Hepatocyte (in vitro differentiated cells): ENCODE measurements at places on chromosomes 1 and 21. TPM values are rescaled to one million over a fixed set of nuclear protein-coding genes. Genes with fewer than 3 reads are reported as not detected.
A peak's percentile ranks its signal among the peaks of the same experiment; 100 is the strongest.

The C1orf53 gene
- total RNA-seq = 9.0 and 25.3 TPM in 2 replicates

The PLA2G2A gene
- total RNA-seq = 170 and 340 TPM in 2 replicates

The ERG gene
- total RNA-seq = 4.7 and 5.1 TPM in 2 replicates

The TAF1A gene
- 6.5 and 6.9 TPM in 2 replicates for total RNA-seq

The CFAP74 gene
- total RNA-seq = not detected in 2 replicates

- H3K36me3 ChIP-seq = no peaks in the 10 kb centered on the region
- no peak overlapping the region for H3K4me3 ChIP-seq
- H3K4me1 ChIP-seq = peaks cover 16% of the 10 kb centered on the region
- peak; percentile 42 for DNase-seq
- H3K27me3 ChIP-seq = no peaks in the 10 kb centered on the region
- no peak overlapping the region for H3K27ac ChIP-seq
These were observed 2.0 kb downstream of the ATP13A2 start for GRCh38 chr1:17009706-17010105.

GRCh38 chr1:59670662-59671061 is 144.1 kb upstream of the HOOK1 start:
- H3K36me3 ChIP-seq = no peaks in the 10 kb centered on the region
- peak overlapping the region; percentile 42 for H3K27ac ChIP-seq
- no peak for DNase-seq
- H3K27me3 ChIP-seq = no peaks in the 10 kb centered on the region
- H3K4me3 ChIP-seq = no peak overlapping the region

DNA sequence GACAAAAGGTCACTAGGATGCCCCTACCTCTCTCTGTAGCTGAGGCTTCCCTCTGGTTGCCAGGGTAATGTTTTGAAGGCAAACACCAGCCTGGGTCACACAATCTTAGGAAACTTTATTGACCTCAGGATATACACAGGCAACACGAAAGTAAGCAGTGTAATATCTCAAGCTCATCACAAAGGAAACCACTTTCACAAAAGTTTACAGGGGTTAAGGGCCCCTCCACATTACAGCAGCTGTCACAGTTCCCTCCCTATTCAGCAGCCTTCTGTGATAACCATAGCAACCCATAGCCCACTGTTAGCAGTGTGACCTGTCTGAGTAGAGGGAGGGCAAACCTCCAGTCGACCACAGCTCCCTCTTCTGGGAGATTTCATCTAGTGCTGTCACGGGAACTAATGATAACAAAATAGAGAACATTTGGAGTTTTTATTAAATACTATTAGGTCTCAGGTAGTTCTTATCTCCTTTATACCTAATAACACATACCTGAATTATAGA is 149.8 kb downstream of the PTPRC start:
- H3K27me3 ChIP-seq = no peaks in the 10 kb centered on the region
- H3K27ac ChIP-seq = no peak overlapping the region
- H3K4me3 ChIP-seq = no peak overlapping the region
- DNase-seq = peak; percentile 34

DNA sequence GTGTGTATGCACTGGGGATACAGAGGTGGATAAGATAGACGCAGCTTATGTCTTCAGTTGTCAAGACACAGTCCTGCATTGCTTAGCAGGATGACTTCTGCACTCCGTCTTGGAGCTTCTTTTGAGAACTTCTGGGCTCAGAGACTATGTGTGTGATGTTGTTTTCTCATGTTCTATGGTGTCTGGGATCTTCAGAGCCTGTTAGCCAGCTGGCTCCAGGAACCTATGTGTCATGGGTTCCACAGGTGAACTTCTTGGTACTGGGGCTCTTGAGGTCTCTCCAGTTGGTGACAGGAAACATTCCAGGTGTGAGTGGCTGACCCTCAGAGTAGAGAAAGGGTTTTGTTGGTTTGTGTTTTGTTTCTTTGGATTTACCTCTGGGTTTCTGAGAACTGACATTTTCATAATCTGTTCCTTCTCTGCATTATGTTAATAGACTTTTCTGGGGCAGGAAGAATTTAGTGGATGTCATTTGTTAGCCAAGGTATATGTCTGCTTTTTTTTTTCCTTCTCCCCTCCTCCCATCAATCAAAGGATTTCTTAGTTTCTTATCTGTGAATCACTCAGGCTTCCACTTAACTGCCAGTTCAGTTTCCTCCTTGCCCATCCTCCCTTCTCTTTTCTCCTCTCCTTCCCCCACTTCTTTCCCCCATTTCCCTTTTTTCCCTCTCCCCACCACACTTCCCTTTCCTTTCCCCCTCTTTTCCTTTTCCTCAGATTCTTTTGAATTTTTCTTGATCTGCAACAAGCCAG is 18.1 kb downstream of the FGGY start:
- no peak for DNase-seq
- peak overlapping the region; percentile 47 for H3K27ac ChIP-seq
- H3K36me3 ChIP-seq = no peaks in the 10 kb centered on the region
- no peaks in the 10 kb centered on the region for H3K27me3 ChIP-seq
- H3K4me1 ChIP-seq = peaks cover 31% of the 10 kb centered on the region

DNA sequence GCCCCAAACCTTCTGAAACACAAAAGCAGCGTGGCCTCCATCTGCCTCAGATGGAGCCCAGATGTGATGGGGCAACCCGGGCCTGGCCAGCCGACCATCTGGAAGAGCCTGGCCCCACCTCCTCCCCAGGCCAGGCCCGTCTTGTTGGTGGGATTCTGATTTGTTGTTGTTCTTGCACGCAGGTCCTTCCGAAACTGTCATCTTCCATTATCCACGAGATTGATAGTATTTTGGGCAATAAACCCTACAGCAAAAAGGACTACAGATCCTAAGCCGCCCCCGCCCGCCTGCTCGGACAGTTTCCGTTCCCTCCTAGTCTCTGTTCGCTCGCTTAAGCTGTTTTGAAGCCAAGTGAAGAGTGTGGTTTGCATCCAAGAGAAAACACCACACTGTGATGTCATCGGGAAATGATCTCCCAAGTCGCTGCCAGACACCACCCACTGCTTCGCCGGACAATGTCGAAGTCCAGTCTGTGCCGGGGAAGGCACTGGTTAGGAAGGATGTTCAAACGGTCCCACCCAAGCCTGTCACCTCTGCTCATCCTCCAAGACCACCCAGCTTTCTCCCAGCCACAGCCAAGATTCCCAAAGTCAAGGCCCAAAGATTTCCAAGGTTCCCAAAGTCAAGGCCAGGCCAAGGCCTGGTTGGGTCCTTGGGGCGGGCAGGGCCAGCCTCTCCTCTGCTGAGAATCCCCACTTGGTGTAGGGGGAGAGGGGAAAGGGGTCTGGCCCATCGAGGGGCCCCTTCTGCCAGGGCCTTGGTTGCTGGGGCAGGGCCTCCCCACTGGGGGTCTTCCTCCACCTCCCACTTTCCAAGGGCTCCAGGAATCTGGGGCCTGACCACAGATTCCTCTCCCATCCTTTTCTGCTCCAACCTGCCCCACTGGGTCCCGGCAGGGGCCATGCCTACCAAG is 52.9 kb downstream of the KCNAB2 start:
- H3K4me3 ChIP-seq = no peak overlapping the region
- no peak for DNase-seq
- no peaks in the 10 kb centered on the region for H3K27me3 ChIP-seq
- H3K27ac ChIP-seq = no peak overlapping the region

GRCh38 chr1:26690157-26690556 is 5.7 kb upstream of the ARID1A start:
- no peaks in the 10 kb centered on the region for H3K36me3 ChIP-seq
- peaks cover 29% of the 10 kb centered on the region for H3K4me1 ChIP-seq
- no peak for DNase-seq
- no peak overlapping the region for H3K4me3 ChIP-seq

DNA sequence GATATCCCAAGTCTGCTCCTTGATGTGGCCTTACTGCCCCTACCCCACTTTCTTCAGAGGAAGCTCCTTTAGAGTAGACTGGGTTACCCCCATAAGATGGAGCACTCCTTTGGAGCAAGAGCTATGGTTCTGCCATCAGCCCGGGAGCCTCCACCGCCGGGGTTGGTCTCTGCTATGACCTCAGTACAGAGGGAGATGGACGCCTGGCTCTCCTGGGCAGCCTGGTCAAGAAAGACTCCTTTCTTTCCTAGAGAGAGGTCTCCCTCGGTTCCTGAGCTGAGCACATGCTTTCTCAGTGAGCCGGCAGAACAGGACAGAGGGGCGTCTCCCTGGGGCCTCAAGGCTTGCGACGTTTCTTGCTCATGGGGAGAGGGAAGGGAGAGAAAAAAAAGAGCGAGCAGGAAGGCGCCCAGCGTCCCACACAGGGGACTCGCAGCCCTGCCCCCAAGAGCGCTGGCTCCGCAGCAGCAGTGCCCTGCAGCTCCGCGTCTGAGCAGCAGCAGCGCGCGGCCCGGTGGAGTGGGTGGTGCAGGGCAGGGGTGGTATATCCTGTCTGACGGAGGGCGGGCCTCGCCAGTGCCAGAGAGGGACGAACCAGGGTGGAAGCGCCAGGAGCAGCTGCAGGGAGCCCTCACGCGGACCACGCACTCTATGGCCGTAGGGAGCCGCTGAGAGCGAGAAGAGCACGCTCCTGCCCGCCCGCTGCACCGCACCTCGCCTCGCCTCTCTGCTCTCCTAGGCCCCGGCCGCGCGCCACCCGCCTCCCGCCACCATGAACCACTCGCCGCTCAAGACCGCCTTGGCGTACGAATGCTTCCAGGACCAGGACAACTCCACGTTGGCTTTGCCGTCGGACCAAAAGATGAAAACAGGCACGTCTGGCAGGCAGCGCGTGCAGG is at the start of gene PKP1:
PKP1 (plus strand) TSS at position 576 of the 899 bp plus-strand sequence; CDS start at position 773, 197 bp downstream.
- H3K27me3 ChIP-seq = peaks cover 4% of the 10 kb centered on the region
- H3K36me3 ChIP-seq = no peaks in the 10 kb centered on the region
- H3K27ac ChIP-seq = no peak within 1 kb of the TSS

DNA sequence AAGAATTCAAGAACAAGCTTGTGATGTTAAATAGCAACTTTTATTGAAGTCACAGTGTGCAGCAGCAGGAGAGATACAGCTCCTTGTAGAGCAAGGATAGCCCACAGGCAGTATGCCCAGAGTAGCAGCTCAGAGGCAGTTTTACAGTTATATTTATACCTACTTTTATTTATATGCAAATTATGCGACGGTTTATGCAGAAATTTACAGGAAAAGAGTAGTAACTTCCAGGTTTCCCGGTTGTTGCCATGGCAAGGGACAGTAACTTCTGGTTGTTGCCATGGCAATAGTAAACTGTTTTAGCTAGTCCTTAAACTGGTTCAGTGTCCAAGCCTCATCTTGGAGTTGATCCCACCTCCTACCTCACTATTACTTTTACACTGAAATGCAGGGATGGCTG is 344.6 kb upstream of the LYPLAL1 start:
- H3K4me1 ChIP-seq = no peaks in the 10 kb centered on the region
- no peak overlapping the region for H3K27ac ChIP-seq
- H3K27me3 ChIP-seq = no peaks in the 10 kb centered on the region
- DNase-seq = no peak

DNA sequence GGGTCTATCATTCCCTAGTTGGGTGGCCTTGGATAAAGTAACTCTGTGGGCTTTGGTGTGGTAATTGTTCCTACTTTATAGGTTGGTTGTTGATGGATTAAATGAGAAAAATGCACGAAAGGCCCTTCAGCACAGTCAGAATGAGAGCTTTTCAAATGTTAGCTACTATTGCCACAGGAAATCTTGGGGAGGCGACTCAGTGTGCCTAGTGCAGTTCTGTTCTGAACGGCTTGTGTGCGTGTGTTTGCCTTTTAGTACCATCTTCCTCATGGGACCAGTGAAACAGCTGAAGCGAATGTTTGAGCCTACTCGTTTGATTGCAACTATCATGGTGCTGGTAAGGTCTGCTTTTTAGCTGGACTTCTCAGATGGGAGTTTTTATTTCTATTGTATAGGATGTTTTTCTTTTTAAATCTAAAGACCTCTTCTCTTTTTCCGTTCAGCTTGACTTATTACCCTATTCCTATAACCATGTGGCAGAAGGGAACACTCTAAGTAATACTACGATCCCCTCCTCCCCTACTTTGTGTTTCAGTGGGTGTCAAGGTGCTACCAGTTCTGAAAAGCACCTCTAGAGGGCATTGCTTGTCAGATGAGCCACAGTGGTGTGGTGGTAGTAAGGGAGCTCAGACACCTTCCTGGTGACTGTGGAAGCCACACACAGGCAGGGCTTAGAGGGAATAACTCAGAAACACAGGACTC is 9.2 kb downstream of the SFT2D2 start:
- H3K27me3 ChIP-seq = no peaks in the 10 kb centered on the region
- H3K4me3 ChIP-seq = no peak overlapping the region
- peaks cover 11% of the 10 kb centered on the region for H3K4me1 ChIP-seq
- peak; percentile 52 for DNase-seq
- no peaks in the 10 kb centered on the region for H3K36me3 ChIP-seq

DNA sequence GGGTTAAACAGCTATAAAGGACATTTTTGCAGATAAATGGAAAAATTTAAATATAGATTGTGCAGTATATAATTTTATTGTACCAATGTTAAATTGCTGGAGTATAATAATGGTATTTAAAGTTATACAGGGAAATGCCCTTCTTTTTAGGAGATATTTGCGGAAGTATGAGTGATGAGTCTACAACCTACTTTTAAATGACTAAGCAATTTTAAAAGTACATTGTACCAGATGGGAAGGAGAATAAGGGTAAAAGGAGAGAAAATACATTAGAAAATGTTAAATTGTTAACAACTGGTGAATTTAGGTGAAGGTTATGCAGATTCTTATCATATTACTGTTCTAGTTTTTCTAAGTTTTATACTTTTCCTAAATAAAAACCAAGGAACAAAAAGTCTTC is 91.8 kb downstream of the ZZZ3 start:
- H3K27me3 ChIP-seq = no peaks in the 10 kb centered on the region
- H3K4me1 ChIP-seq = no peaks in the 10 kb centered on the region
- DNase-seq = no peak
- H3K27ac ChIP-seq = no peak overlapping the region
- H3K36me3 ChIP-seq = no peaks in the 10 kb centered on the region

GRCh38 chr1:167878372-167879160 is 35.4 kb downstream of the ADCY10 start:
- H3K27me3 ChIP-seq = no peaks in the 10 kb centered on the region
- H3K36me3 ChIP-seq = no peaks in the 10 kb centered on the region
- H3K27ac ChIP-seq = no peak overlapping the region
- DNase-seq = no peak
- H3K4me1 ChIP-seq = no peaks in the 10 kb centered on the region
